ENCODE measurements at places on chromosomes 6 and 20. TPM values are rescaled to one million over a fixed set of nuclear protein-coding genes. Genes with fewer than 3 reads are reported as not detected.

Gene ADAT2
- total RNA-seq: 3.9 TPM

Gene JPH2
- 0.83 TPM for total RNA-seq

Gene SPTLC3
- total RNA-seq: 1.4 TPM

Gene PFDN4
- total RNA-seq: 83.9 TPM

Gene ALDH8A1
- total RNA-seq: under 0.01 TPM
